NCI-H2081 (cell line): ENCODE measurements at places on chromosomes 13 and 19.

- peak; percentile 43 for DNase-seq
Measured at GRCh38 chr13:106533101-106533942, 2.1 kb downstream of the EFNB2 start.

DNA sequence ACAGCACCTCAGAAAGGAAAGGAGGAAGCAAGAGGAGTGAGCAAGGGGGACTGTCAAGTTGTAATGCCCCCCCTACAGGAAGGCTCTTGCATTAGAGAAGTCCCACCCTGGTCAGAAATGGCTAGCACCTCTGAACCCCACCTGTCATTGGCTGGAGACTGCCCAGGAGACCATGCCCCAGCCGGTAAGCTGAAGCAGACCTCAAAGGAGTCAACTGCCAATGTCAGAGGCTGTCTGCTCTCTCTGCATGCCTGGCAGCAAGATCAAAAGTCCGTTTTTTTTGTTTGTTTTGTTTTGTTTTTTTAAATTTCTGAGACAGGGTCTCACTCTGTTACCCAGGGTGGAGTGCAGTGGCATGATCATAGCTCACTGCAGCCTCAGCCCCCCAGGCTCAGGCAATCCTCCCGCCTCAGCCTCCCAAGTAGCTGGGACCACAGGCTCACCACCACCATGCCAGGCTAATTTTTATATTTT, 8.1 kb upstream of the BCL3 start:
- no peak for DNase-seq

- DNase-seq = no peak
Measured at GRCh38 chr19:40681039-40681438, 9.4 kb downstream of the NUMBL start.

GRCh38 chr13:96159725-96160124, 69.8 kb downstream of the HS6ST3 start:
- DNase-seq = no peak

DNA sequence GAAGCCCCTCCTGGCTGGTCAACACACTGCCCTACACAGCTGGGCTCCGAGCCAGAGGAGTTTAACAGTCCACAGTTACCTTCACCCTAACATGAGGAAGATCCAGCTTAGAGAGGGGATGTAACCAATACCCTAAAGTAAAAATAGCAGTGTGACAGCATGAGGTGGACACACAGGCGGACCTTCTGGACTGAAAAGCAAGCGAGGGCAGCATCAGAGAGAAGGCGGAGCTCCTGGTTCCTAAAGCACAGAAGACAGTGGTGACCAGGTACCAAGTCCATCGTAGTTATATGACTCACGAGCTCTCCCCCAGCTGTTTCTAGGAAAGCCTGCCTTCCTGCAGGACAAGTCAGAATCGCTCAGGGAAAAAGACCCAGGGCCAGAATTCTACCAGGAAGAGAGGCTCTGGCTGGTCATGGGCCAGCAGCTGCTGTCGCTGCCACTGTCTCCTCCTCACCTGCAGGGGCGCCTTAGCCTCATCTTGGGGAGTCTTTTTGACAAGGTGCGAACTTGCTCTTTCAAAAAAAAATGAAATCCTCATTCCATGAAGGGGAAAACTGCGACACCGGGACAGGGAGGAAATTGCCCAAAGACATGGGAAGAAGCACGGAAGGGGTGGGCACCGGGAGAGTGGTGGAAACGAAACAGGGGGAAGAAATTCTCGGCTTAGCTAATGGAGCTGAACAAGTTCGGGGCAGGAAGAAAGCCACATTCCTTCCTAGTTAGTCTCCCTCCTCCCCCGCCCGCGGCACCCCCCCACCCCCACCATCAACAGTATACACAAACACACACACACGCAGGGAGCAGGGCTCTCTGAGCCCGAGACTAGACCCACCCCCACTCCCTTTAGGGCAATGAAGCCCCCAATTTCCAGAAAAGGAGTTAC, 1.7 kb downstream of the ELL start:
- DNase-seq = peak; percentile 7
